Activated T-helper 2 cell treated with anti-CD3 and anti-CD28 coated beads, Interferon-gamma antibody, Interleukin-2, Interleukin-4, amounts not matched to agents 10 μg/mL and 5 μg/mL and 100 μg/mL, durations not matched to agents 14 hours and 24 hours and 36 hours (primary cell): ENCODE measurements at places on chromosomes 5 and 9. TPM values are rescaled to one million over a fixed set of nuclear protein-coding genes. Genes with fewer than 3 reads are reported as not detected.

DNA sequence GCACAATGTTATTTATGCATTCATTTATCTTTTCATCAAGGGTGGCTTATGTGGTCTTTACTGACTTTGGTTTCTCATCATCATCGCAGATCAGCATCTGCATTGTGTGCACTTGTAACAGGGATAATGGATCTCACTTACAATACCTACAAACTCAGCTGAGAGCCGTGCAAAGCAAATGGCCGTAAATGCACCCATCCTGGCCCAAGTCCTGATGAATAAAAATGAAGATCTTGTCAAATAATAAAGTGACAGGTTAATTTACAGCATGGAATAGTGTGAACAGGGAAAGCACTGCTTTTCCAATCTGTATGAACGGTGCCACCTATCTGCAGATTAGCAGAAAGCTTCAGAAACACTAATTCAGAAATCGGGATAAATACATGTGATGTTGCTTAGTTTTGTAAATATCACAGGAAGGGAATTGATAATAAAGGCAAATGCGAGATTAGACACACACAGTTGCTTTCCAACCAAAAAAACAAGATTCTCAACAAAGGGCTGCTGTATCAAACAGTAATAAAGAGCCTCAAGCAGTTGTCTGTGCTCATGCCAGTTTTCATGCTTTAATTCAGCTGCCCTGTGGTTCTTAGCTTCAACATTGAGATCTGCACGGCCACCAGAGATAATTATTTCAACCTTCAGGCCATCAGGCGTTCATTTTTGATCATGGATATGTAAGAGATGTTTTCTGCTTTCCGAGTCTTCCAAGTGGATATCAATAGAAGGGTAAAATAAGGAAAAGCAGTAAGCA is 153.4 kb upstream of the POU5F2 start:
- H3K4me1 ChIP-seq: peaks cover 2% of the 10 kb centered on the region
- no peaks in the 10 kb centered on the region for H3K36me3 ChIP-seq
- no peak overlapping the region for H3K4me3 ChIP-seq
- H3K27ac ChIP-seq: no peak overlapping the region
- DNase-seq: no peak

- peaks cover 3% of the 10 kb centered on the region for H3K27me3 ChIP-seq
- no peak overlapping the region for H3K27ac ChIP-seq
- H3K4me1 ChIP-seq: peaks cover 3% of the 10 kb centered on the region
- no peak overlapping the region for H3K4me3 ChIP-seq
These were observed 42.7 kb upstream of the PPP2R2B start for GRCh38 chr5:146921225-146921624.

- H3K36me3 ChIP-seq: no peaks in the 10 kb centered on the region
- no peak overlapping the region for H3K27ac ChIP-seq
- no peaks in the 10 kb centered on the region for H3K4me1 ChIP-seq
- no peaks in the 10 kb centered on the region for H3K27me3 ChIP-seq
- H3K4me3 ChIP-seq: no peak overlapping the region
These were observed 24.7 kb downstream of the TYRP1 start for GRCh38 chr9:12717907-12718306.

The HSPB3 gene
- not detected in 2 replicates for total RNA-seq

DNA sequence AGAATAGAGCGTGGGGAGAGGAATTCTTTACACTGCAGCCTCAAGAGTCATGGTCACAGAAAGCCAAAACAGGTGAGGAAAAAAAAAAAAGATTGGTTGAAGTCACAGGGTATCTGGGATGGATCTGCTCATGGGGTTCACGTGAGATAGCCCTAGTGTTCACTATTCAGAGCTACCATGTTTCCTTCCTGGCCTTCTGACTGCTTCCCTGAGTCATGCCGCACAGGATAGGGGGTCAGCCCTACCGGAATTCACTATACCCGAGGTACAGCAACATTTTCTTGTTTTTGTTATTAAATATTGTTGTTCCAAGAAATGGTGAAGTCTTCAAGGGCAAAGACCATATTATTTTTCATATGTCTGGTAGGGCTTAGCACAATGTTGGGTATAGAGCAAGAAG is 21.5 kb upstream of the MAN2A1 start:
- no peak overlapping the region for H3K4me3 ChIP-seq
- no peaks in the 10 kb centered on the region for H3K4me1 ChIP-seq
- no peaks in the 10 kb centered on the region for H3K36me3 ChIP-seq
- peaks cover 21% of the 10 kb centered on the region for H3K27me3 ChIP-seq
- H3K27ac ChIP-seq: no peak overlapping the region

DNA sequence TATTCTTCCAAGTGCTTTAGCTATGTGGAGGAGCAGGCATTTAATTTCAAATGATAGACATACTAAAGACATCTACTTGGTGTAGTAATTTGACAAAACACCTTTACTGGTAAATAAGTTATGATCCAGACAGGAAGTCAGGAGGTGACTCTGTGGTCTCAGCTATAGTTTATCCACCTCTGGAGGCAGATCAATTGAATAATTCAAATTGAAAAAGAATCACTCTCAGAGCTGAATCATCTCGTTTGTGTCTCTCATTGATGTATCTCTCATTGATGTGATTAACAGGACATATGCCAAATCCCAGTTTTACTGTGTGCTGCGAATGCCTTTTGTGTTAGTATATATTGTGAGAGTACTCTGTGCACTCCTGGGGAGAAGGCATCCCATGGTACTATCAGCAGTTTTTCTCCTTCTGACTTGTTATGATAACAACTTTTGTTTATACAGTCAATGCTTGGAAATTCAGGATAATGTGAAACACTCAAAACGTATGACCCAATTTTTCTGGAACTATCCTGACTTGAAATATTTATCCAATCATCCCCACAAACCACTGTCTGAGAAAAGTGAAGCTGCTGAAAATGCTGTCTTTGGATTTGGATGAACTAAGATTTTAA is 48.5 kb upstream of the DAB2 start:
- H3K36me3 ChIP-seq: no peaks in the 10 kb centered on the region
- no peaks in the 10 kb centered on the region for H3K4me1 ChIP-seq
- DNase-seq: no peak
- no peak overlapping the region for H3K27ac ChIP-seq
- no peaks in the 10 kb centered on the region for H3K27me3 ChIP-seq

The SPINK7 gene
- not detected in 2 replicates for total RNA-seq

DNA sequence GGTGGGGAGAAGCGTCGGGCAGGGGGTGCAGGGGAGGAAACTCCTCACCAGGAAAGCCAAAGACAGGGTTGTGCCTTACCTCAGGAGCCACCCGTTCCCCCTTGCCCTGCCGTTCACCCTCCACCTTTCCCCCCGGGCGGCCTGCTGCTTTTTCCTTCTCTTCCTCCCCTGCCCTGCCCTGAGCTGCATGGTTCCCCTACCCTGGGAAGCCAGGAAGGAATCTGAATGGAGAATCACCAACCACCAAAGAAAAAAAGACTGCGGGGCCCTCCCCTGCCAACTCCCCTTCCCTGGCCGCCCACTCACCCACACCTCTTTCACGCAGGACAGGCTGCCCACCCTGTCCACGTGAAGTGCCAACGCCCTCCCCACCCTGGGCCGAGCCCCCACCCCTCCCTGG is 820 bp upstream of the NFX1 start:
- H3K4me3 ChIP-seq: peak overlapping the region; percentile 96
- no peak for DNase-seq
- peaks cover 2% of the 10 kb centered on the region for H3K27me3 ChIP-seq
- peak overlapping the region; percentile 100 for H3K27ac ChIP-seq
- peaks cover 37% of the 10 kb centered on the region for H3K36me3 ChIP-seq

DNA sequence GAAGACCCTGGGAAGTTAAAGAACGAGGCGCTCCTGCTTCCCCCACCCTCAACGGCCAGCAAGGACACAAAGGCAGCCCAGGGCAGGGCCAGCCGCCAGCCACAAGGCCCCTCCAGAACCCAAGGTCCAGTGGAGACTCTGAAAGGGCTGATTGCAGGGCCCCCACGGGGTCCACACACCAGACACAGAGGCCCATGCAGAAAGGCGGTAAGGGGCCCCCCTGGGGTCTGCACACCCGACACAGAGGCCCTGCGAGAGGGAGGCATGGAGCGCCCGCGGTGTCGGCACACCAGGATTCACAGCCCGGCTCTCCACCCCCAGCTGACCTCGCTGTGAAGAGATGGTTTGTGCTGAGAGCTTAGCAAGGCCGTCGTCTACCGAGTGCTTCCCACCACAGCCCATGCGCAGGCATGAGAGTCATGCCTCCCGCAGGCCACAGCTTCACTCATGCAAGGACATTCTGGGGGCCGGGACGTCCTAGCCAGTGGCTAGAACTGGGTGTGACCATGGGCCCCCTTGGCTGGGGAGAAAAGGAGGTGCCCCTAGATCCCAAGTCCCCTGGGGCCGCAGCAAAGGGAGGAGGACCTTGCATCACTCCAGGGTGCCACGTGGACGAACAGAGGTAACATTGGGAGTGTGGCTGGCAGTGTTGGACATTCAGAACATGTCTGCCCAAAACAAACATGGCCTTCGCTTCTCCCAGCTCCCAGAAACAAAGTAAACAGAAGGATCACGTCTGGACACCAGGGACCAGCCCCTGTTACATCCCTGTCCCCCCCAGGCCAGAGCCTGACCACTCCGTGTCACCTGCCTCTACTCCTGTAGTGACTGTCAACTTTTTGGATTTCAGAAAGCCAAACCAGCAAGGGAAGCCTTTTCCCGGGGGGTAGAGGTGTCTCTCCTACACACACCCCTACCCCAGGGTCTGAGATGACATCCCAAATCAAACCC is 9.8 kb downstream of the BRD3 start:
- no peak overlapping the region for H3K4me3 ChIP-seq
- peaks cover 12% of the 10 kb centered on the region for H3K4me1 ChIP-seq
- H3K27me3 ChIP-seq: no peaks in the 10 kb centered on the region
- no peak for DNase-seq
- no peak overlapping the region for H3K27ac ChIP-seq

The SPINK14 gene
- not detected in 2 replicates for total RNA-seq

- no peak overlapping the region for H3K4me3 ChIP-seq
- H3K36me3 ChIP-seq: no peaks in the 10 kb centered on the region
- H3K27ac ChIP-seq: no peak overlapping the region
- DNase-seq: no peak
- H3K4me1 ChIP-seq: peaks cover 3% of the 10 kb centered on the region
These were observed 87.1 kb downstream of the AMBP start for GRCh38 chr9:113990975-113991471.

The MRRF gene
- total RNA-seq: 57.0 and 58.8 TPM in 2 replicates

DNA sequence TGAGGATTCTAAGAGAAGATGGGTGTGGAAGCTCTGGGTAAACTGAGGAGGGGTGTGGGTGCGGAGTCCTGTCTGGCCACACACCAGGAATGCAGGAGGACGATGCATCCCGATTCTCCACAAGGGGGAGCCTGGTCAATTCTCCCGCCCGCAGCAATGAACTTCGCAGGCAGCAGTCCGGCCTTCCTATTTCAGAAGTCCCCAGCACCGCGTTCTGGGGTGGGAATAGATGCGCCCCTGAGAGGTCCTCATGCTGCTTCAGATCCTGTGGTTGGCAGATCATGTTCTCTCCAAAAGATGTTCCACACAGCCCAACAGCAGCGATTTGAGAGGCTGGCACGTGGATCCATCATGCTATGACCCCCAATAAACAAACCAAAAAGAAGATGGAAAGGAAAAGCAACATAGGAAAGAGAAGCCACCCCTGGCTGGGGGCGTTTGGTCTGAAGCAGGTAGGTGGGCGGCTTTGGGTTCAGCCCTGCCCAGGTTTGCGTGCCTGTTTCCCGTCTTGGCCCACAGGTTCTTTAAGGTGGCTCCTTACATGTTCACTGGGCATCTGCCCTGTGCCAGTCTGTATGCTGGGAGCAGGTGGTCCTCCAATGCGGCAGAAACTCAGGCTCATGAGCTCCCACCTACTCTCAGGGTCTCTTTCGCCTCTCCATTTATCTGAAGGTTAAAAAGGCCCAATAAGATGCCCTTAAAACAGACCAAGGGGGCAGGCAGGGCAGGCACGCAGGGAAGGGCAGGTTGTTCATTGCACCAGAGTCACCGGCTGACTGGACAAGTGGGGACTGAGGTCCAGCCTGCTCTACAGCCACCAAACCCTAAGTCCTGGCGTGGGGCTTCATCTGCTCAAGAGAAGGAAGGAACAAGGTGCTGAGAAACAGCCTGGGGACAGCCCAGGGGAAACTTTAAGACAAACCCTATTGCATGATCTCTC is 171.6 kb downstream of the PAX5 start:
- no peak overlapping the region for H3K4me3 ChIP-seq
- H3K4me1 ChIP-seq: no peaks in the 10 kb centered on the region
- no peaks in the 10 kb centered on the region for H3K36me3 ChIP-seq
- peaks cover 2% of the 10 kb centered on the region for H3K27me3 ChIP-seq

- H3K4me3 ChIP-seq: no peak overlapping the region
- DNase-seq: no peak
- H3K27me3 ChIP-seq: peaks cover 4% of the 10 kb centered on the region
- H3K27ac ChIP-seq: no peak overlapping the region
These were observed 10.4 kb downstream of the ENHO start for GRCh38 chr9:34512131-34513078.

The DMRTA1 gene
- total RNA-seq: not detected in 2 replicates

- H3K4me1 ChIP-seq: peaks cover 30% of the 10 kb centered on the region
- H3K36me3 ChIP-seq: no peaks in the 10 kb centered on the region
- peaks cover 26% of the 10 kb centered on the region for H3K27me3 ChIP-seq
- H3K27ac ChIP-seq: no peak overlapping the region
- DNase-seq: no peak
- no peak overlapping the region for H3K4me3 ChIP-seq
These were observed 5.9 kb upstream of the RAD23B start for GRCh38 chr9:107276966-107277710.

GRCh38 chr5:169202969-169203368 is 98.0 kb downstream of the SLIT3 start:
- no peaks in the 10 kb centered on the region for H3K36me3 ChIP-seq
- no peaks in the 10 kb centered on the region for H3K4me1 ChIP-seq
- no peaks in the 10 kb centered on the region for H3K27me3 ChIP-seq
- no peak overlapping the region for H3K27ac ChIP-seq

- peak overlapping the region; percentile 84 for H3K27ac ChIP-seq
- no peaks in the 10 kb centered on the region for H3K36me3 ChIP-seq
These were observed 101.1 kb upstream of the NR4A3 start for GRCh38 chr9:99720455-99721050.

The OR1N2 gene
- not detected in 2 replicates for total RNA-seq

GRCh38 chr5:4348423-4348822 is 752.8 kb downstream of the IRX1 start:
- H3K4me1 ChIP-seq: no peaks in the 10 kb centered on the region
- H3K4me3 ChIP-seq: no peak overlapping the region
- H3K27ac ChIP-seq: no peak overlapping the region
- H3K36me3 ChIP-seq: no peaks in the 10 kb centered on the region
- H3K27me3 ChIP-seq: no peaks in the 10 kb centered on the region

- no peak overlapping the region for H3K4me3 ChIP-seq
- no peak for DNase-seq
- H3K27ac ChIP-seq: no peak overlapping the region
- no peaks in the 10 kb centered on the region for H3K36me3 ChIP-seq
- H3K27me3 ChIP-seq: peaks cover 60% of the 10 kb centered on the region
- H3K4me1 ChIP-seq: peaks cover 2% of the 10 kb centered on the region
These were observed 1.1 kb upstream of the ARHGEF28 start for GRCh38 chr5:73624888-73625287.

The PCDHGA5 gene
- 0.43 and 0.51 TPM in 2 replicates for total RNA-seq

GRCh38 chr5:4182144-4182543 is 586.5 kb downstream of the IRX1 start:
- H3K27me3 ChIP-seq: no peaks in the 10 kb centered on the region
- H3K36me3 ChIP-seq: no peaks in the 10 kb centered on the region
